Ureter (tissue), 1 donor: ENCODE measurements at places on chromosomes 1 and 21. TPM values are rescaled to one million over a fixed set of nuclear protein-coding genes. Genes with fewer than 3 reads are reported as not detected.

The C8A gene
- total RNA-seq, result 0.16 TPM

The METTL13 gene
- total RNA-seq, result 36.3 TPM

GRCh38 chr1:234554698-234555311 is 55.2 kb downstream of the IRF2BP2 start:
- peak; percentile 54 for DNase-seq

GRCh38 chr1:30704765-30705509 is 18.4 kb downstream of the MATN1 start:
- no peak for DNase-seq
